ENCODE measurements at places on chromosomes 4 and X. TPM values are rescaled to one million over a fixed set of nuclear protein-coding genes. Genes with fewer than 3 reads are reported as not detected.

Gene FAM9B
- not detected for total RNA-seq

Gene DCAF4L1
- total RNA-seq: 0.23 TPM

Gene MAGEC2
- not detected for total RNA-seq

Gene EXOC1L
- not detected for total RNA-seq

Gene CXCL1
- total RNA-seq: 69.7 TPM

Gene FGB
- total RNA-seq: not detected

Gene ZCCHC4
- 14.3 TPM for total RNA-seq

Gene EVC2
- total RNA-seq: 11.5 TPM

Gene MCF2
- total RNA-seq: not detected

Gene MAGEB1
- total RNA-seq: not detected

Gene TMEM154
- total RNA-seq: 9.8 TPM

Gene SHISA3
- 0.30 TPM for total RNA-seq

Gene HMGB2
- total RNA-seq: 17.5 TPM

Gene PARM1
- total RNA-seq: 0.89 TPM

Gene CSAG3
- not detected for total RNA-seq

Gene CLDN24
- not detected for total RNA-seq

Gene UNC5C
- not detected for total RNA-seq

Gene CXCL3
- total RNA-seq: 11.9 TPM

Gene TRIM60
- not detected for total RNA-seq

Gene ZNF711
- total RNA-seq: 6.1 TPM

Gene PDGFC
- 140 TPM for total RNA-seq

Gene FHIP1A
- 0.30 TPM for total RNA-seq

Gene CPEB2
- total RNA-seq: 19.6 TPM

Gene SYTL5
- 0.89 TPM for total RNA-seq

Gene PRRG3
- not detected for total RNA-seq

Gene CCDC149
- 12.6 TPM for total RNA-seq

Gene MAOB
- not detected for total RNA-seq

Gene ADH7
- total RNA-seq: not detected

Gene BTK
- not detected for total RNA-seq

Data from smooth muscle cell of the umbilical artery (primary cell).